HS-5 (cell line): ENCODE measurements at places on chromosomes 2 and 18.

DNA sequence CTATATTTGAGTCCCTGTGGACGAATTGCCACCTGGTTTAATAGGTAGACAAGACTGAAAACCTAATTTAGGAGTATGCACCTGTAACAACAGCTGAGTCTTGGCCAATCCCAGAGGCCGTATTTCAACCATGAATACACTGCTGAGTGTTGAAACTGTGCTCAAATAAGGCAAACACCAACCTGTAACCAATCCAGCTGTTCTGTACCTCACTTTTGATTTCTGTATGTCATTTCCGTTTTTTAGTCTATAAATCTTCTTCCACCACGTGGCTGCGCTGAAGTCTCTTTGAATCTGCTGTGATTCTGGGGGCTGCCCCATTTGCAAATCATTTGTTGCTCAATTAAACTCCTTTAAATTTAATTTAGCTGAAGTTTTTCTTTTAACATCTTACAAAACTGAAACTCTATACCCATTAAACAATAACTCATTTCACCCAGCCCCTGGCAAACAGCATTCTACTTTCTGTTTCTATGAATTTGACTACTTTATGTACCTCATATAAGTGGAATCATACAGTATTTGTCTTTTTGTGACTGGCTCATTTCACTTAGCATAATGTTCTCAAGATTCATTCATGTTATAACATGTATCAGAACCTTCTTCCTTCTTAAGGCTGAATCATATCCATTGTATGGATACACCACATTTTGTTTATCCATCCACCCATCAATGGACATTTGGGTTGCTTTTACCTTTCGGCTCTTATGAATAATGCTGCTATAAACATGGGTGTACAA, 7.5 kb upstream of the YPEL5 start:
- no peak for DNase-seq

GRCh38 chr2:220215785-220216184, 588.4 kb downstream of the SLC4A3 start:
- no peak for DNase-seq

- no peak for DNase-seq
Measured at GRCh38 chr18:75159238-75159518, 49.8 kb downstream of the PTGR3 start.

- no peak for DNase-seq
Measured at GRCh38 chr2:132279344-132279743, 117.6 kb upstream of the ANKRD30BL start.

DNA sequence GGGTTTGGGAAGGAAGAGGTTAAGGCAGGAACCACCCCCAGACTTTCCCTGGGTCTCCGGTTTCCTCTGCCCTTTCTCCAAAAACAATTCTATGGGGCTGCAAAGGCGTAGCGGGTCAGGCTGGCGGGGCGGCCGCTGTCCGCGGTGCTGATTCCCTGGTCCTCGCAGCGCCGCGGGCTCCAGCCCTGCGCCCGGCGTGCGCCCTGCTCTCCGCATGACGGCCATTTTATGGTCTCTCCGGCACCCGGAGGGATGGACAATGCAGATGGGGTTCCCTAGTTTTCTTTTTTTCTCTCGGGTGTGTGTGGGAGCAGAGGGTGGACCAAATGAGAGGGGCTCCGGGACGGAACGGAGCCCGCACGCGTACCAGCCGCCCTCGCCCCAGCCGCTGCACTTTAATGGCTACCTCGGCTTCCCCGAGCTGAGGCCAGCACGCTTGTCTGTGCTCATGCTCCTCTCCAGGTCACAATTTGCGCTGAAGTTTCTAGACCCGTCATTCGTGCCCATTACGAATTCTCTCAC, 1.6 kb downstream of the ST8SIA3 start:
- no peak for DNase-seq

DNA sequence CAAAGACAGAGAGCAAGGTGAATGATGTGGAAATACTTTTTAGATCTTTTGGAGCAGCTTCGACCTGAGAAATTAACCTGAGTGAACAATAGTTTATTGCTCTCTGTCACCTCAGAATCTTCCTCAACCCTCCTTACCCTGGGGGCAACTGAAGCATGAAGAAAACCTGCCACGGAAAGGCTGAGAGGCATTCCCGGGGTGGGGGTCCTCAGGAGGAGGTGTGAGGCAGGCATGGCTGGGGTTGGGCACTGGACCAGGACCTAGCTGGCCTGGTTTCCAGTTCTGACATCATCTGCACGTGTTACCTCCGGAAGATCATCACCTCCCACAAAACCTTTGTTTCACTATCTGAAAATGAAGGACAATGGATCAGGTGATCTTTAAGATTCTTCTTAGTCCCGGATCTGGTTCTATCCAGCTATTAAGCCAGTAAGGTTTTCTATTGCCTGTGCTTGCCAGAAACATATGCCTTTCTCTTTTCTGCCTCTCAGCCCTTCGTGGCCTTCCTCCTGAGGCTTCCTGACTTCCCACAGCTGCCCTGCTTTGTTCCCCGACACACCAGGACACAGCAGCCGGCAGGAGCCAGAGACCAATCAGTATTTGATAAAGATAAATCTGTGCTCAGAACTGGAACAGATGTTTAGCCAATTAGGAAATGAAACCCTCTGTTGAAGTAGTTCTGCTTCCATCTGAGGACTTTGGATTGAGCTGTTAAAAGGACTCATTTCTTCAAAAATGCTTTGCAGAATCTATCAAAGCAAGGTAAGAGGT, 232.5 kb downstream of the TDRD15 start:
- DNase-seq: no peak
